A549 treated with RU486 at 1 μM for 4 hours (cell line): ENCODE measurements at places on chromosomes 2 and 18. TPM values are rescaled to one million over a fixed set of nuclear protein-coding genes. Genes with fewer than 3 reads are reported as not detected.

Gene NTSR2
- not detected in 5 replicates for total RNA-seq

Gene UPP2
- total RNA-seq = not detected in 5 replicates

Gene LMAN2L
- 20.2 to 24.1 TPM (median 22.8 TPM) in 5 replicates for total RNA-seq

Gene MATN3
- total RNA-seq = 9.0 to 15.5 TPM (median 13.7 TPM) in 5 replicates

Gene NT5DC4
- total RNA-seq = 0.05 to 0.13 TPM in 2 of 5 replicates, not detected in the others
